G401 (cell line): ENCODE measurements at places on chromosomes 7 and 10. TPM values are rescaled to one million over a fixed set of nuclear protein-coding genes. Genes with fewer than 3 reads are reported as not detected.

The NACAD gene
- not detected in 2 replicates for total RNA-seq

DNA sequence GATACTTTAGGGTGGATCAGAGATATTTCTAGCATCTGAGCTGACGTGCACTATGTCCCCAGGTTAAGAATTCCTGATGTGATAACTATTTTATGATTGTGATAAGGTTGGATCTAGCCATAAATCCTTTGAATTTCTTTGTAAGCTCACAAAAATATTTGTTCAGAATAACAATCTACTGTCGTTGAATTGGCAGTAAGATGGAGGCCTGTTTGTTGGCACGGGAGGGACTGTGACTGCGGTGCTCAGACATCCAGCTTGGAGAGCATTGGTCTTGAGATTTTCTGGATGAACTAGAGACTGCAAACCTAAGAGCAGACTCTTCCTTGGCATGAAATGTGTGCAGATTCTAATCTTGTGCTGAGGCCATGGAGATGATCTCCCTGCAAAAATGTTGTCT lies 131.1 kb downstream of the LRRC4 start:
- no peak for DNase-seq

GRCh38 chr7:30149640-30150272 lies 15.0 kb downstream of the MTURN start:
- no peak for DNase-seq

DNA sequence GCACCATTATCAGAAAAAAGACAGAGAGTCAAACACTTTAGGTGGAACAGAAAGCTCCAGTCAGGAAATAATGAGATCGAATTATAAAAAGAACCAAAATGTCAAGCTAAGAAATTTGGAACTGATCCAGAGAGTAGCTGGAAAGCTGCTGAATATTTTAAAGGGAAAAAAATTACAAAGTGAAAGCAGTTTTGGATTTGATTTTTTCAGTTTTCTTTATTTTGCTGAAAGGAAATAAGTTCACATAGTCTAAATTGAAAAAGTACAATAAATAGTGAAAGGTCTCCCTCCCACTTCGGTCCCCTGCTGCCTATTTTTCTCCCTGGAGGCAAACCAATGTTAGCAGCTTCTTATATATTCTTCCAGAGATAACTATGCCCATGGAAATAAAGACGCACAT lies 11.3 kb upstream of the TOMM7 start:
- DNase-seq: no peak

GRCh38 chr7:21767300-21767900 lies 178.3 kb downstream of the CDCA7L start:
- DNase-seq: peak; percentile 60
